C1 segment of cervical spinal cord (tissue), 14 donors: ENCODE measurements at places on chromosomes 7 and 10.

GRCh38 chr10:61580608-61581007, 82.1 kb upstream of the CABCOCO1 start:
- no peak for DNase-seq

- no peak for DNase-seq
These were observed 31.1 kb downstream of the TBATA start for GRCh38 chr10:70753841-70754621.

DNA sequence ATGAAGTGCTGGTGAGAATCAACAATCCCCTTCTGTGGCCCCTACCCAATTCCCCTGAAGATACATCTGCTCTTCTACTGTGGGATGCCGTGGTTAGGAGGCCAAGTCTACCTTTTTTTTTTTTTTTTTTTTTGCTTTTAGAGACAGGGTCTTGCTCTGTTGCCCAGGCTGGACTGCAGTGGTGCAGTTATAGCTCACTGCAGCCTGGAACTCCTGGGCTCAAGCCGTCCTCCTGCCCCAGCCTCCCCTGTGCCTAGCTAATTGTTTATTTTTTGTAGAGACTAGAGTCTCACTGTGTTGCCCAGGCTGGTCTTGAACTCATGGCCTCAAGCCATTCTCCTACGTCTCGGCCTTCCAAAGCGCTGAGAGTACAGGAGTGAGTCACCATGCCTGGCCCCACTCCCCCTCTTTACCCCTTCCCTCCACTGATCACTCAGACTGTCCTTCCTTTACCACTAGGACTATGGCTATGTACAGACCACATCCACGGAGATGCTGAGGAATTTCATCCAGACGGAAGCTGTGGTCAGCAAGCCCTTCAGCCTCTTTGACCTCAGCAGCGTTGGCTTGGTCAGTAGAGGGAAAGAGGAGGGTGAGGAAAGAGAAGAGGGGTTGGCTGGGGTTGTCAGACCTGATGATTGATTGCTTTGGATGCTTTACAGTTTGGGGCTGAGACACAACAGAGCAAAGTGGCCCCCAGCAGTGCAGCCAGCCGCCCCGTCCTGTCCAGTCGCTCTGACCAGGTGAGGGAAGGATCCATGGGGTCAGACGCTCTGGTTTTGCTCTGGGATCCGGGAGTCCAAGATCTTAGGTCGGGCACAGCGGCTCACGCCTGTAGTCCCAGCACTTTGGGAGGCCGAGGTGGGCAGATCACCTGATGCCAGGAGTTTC, 1.8 kb downstream of the AP4M1 start:
- no peak for DNase-seq

GRCh38 chr10:129879655-129880054, 84.4 kb downstream of the EBF3 start:
- no peak for DNase-seq

DNA sequence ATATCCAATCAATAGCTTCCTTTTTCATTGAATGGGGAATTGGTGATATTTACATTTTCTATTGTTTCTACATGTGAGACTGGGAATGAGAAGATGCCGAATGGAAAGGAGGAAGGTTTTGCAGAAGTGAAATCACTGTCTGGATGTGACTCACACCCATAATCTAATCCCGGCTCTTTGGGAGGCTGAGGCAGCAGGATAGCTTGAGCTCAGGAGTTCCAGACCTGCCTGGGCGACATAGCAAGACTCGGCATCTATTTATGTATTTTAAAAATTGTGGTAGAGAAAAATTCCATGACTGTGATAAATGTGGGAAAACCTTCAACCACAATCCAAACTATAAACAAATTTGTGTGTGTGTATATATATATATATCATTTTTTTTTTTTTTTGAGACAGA, 10.9 kb upstream of the FIS1 start:
- no peak for DNase-seq

- DNase-seq: no peak
These were observed 20.7 kb downstream of the IFIT3 start for GRCh38 chr10:89348481-89348880.

- DNase-seq: no peak
These were observed 280.0 kb upstream of the NRG3 start for GRCh38 chr10:81594991-81595390.

- no peak for DNase-seq
These were observed 213.6 kb downstream of the CELF2 start for GRCh38 chr10:11231285-11231684.

- DNase-seq: no peak
These were observed 4.7 kb upstream of the SLC18A3 start for GRCh38 chr10:49605216-49605938.

DNA sequence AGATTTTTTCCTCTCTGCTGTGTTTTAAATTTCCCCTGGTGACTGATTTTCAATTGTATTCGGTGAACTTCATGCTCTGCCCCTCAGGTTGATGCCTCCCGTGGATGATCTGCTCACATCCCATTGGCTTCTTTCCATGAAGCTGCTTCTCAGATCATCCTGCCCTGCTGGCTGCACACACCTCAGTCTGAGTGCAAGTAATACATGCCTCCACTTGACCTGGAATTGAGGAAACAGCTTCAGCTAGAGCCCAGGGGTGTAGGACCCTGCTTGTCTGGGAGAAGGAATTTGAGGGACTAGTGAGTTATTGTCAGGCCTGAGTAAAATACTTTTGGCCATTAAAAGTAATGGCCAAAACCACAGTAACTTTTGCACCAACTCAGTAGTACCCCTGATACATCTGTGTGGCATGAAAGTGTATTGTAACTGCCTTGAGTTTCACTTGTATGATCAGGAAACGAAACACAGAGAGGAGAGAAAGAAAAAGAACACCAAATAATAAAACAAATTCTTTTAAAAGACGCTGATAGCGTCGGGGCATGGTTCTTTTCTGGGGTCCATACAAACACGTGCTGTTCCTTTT, 49.4 kb downstream of the SPAM1 start:
- DNase-seq: no peak
